CD8-positive, alpha-beta memory T cell (primary cell): ENCODE measurements at places on chromosomes 4 and X.

GRCh38 chrX:68999931-69000330 lies 165.3 kb downstream of the PJA1 start:
- no peak for DNase-seq
- no peak overlapping the region for H3K27ac ChIP-seq
- no peaks in the 10 kb centered on the region for H3K4me1 ChIP-seq
- H3K4me3 ChIP-seq = no peak overlapping the region
- H3K36me3 ChIP-seq = no peaks in the 10 kb centered on the region

DNA sequence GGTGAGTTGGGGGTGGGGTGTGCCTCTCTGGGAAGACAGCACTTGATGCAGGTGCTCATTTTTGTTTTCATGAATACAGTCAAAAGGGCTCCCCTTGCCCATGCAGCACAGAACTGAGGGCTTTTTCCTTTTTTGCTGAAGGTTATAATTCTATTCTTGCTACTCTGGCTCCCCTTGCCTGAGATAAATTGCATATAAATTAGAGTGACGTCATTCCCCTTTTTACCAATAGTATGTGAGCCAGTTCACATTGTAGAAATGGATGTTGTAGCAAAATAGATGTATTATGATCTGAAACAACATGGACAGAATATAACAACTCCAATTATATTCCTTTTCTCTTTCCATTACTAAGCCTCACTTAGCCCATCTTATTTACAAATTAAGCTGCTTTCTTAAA lies 28.4 kb downstream of the CXorf58 start:
- H3K4me3 ChIP-seq = no peak overlapping the region
- no peak overlapping the region for H3K27ac ChIP-seq
- DNase-seq = no peak
- no peaks in the 10 kb centered on the region for H3K27me3 ChIP-seq
- H3K36me3 ChIP-seq = no peaks in the 10 kb centered on the region

DNA sequence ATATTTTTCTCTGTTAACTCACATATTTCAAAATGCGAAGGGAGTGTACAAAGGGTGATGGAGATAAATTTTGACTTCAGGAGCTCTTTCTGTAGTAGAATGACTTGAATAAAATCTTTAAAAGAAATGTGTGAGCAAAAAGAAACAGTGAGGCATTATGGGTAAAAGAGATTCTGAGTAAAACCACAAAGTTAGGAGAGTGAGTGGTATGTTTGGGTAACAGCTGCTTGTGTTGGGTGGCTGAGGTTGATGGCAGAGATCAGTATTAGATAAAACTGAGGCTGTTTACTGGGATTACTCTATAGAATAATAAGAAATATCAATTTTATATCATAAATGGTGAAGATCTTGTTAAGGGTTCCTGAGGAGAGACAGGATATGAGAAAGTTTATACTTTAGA lies 434.2 kb upstream of the AMOT start:
- H3K4me1 ChIP-seq = no peaks in the 10 kb centered on the region
- DNase-seq = no peak
- no peak overlapping the region for H3K27ac ChIP-seq
- no peaks in the 10 kb centered on the region for H3K27me3 ChIP-seq

DNA sequence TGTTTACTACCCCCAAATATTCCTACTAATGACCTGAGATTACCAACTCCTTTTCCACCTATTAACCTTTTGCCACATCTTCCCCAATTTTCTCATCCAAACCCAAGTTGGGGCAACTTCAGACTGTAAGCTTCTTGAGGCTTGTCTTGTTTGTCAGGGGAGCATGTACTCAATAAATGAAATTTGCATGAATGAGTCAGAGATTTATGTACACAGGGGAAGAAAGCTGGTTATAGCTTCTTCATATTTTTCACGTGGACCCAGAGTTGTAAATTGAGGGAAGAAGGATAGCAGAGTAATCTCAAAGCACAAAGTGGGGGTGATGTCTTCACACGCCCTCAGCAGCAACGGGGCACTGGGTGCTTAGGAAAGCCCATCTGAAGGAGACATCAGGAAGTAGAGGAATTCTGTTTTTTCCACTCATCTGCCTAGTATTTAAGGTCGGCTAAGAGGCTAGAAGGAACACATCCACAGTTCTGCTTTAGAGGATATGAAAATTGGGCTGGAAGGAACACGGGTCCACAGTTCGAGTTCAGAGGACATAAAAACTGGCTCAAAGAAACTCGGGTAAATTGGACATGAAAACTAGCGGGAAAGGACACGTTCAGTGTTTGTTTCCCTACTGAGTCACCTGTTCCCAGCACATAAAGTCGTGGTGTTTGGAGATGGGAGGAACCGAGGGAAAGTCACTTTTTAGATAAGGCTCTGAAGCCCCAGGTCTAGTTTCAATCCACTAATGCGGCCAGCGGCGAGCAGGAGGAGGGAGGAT lies 696 bp upstream of the CA5B start:
- no peak for DNase-seq
- H3K4me1 ChIP-seq = peaks cover 17% of the 10 kb centered on the region
- H3K27me3 ChIP-seq = no peaks in the 10 kb centered on the region
- H3K36me3 ChIP-seq = no peaks in the 10 kb centered on the region
- peak overlapping the region; percentile 54 for H3K4me3 ChIP-seq

DNA sequence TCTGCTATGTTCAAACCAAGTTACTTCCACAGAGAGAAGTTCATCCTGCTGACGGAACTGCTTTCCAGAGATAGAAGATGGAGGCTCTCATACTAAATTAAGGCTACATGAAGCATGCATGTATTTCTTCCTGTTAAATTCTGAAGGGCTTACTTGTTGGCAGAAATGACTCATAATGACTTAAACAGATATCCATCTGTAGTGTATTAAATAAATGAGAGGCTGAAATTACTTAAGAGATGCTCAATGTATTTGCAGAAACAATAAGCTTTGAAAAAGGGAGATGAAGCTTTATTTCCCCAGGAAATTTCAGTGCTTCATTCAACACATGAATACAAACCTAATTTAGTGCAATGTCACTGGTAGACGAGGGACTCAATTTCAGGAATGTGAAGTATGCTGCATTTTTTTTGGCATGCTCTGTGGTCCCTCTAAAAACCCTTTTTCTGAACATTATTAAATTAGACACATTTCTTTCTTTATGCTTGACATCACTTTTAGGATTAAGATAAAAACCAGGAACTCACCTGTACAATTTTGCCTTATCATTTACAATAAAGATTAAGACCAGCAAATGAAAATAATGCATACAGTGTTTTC lies 759.1 kb upstream of the POU3F4 start:
- H3K27me3 ChIP-seq = no peaks in the 10 kb centered on the region
- no peak for DNase-seq
- no peaks in the 10 kb centered on the region for H3K4me1 ChIP-seq
- no peak overlapping the region for H3K27ac ChIP-seq
- no peak overlapping the region for H3K4me3 ChIP-seq
- H3K36me3 ChIP-seq = no peaks in the 10 kb centered on the region

DNA sequence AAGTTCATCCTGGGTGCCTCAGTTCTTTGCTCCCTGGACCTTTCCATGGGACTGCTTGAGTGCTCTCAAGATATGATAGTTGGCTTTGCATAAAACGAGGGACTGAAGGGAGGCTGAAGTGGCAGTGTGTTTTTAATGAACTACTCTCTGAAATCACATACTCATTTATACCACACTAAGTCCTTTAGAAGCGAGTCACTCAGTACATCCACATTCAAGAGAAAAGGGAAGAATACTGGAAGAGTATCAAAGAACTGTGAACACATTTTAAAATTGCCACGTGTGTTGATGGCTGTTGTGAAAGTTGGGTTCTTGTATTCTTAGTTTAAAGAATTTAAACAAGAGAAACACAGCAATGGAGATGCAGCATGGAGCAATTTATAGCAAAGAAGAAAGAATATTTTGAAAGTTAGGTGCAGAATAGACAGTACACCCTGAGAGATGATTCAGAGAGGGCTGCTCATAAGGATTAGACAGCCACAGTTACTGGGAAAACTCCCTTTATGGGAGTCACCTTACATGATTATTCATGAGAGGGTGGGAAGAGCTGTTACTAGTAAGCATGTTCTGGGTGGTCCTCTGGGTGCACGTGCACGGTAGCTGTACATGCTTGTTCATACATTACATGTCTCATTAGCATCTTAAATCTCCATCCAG lies 380.7 kb downstream of the ADGRL3 start:
- H3K27ac ChIP-seq = no peak overlapping the region
- no peak for DNase-seq
- H3K36me3 ChIP-seq = no peaks in the 10 kb centered on the region
- no peaks in the 10 kb centered on the region for H3K27me3 ChIP-seq

GRCh38 chr4:65671372-65671771 lies 1.1 kb upstream of the EPHA5 start:
- no peaks in the 10 kb centered on the region for H3K36me3 ChIP-seq
- H3K4me3 ChIP-seq = no peak overlapping the region
- no peaks in the 10 kb centered on the region for H3K27me3 ChIP-seq
- no peaks in the 10 kb centered on the region for H3K4me1 ChIP-seq
- no peak overlapping the region for H3K27ac ChIP-seq

DNA sequence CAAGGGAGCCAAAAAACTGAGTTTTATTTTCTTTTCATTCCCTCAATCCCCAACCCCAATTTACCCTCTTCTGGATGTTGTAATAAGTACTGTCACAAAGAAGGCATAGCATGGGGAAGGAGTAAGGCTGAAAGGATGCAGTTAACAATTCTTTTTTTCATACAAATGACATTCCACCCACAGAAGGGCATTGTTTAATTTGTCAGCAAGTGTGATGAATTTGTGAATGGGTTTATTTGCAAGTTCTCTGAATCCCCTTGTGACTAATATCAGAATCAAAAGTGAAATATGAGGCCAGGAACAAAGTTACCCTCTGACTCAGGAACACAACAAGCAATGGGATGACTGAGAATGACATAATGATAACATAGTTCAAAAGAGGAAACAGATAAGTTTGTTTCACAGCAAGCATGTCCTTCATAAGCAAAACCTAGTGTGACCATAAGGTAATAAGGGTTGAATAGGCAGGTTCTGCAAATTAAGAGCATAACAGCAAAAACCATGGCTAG lies 2.1 kb downstream of the GEMIN8 start:
- no peak for DNase-seq
- H3K36me3 ChIP-seq = no peaks in the 10 kb centered on the region
- H3K4me3 ChIP-seq = no peak overlapping the region

- no peak for DNase-seq
- H3K27ac ChIP-seq = no peak overlapping the region
- H3K36me3 ChIP-seq = no peaks in the 10 kb centered on the region
Observed at GRCh38 chr4:24805067-24805466, 9.7 kb downstream of the SOD3 start.

DNA sequence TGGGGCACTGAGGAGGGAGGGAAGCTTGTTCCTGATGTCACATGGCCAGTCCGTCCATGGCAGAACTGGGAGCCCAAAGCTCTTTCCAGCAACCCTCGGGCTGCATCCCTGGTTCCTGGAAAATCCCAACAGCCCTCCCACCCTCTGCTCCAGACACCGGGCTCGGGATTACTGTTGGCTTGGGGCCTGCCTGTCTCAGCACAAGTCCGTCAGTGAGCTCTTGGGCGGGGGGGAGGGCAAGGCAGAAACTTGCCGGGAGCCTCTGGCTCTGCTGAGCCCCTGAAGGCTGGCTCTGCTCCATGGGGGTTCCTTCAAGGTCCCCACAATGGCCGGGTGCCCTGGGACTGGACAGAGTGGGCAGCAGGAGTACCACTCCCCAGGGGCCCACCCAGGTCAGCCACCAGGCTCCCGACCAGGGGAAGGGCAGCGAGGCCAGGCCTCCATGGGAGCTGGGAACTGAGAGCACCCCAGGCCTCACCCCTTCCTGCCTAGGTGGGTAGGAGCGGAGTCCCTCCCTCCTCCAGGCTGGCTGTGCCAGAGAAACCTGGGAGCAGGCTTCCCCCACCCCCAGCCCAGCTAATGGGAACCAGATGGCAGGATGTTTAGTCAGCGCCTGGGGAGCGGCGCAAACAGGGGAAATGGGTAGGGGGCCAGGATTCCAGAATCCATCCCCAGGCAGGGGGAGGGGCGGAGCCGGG lies 6.4 kb upstream of the HAUS7 start:
- H3K4me1 ChIP-seq = peaks cover 5% of the 10 kb centered on the region
- no peak for DNase-seq
- H3K36me3 ChIP-seq = no peaks in the 10 kb centered on the region

- no peak overlapping the region for H3K27ac ChIP-seq
- H3K4me3 ChIP-seq = no peak overlapping the region
- peaks cover 65% of the 10 kb centered on the region for H3K4me1 ChIP-seq
- DNase-seq = no peak
Observed at GRCh38 chrX:12997906-12998687, 23.2 kb downstream of the TMSB4X start.

- H3K4me1 ChIP-seq = peaks cover 11% of the 10 kb centered on the region
- H3K36me3 ChIP-seq = no peaks in the 10 kb centered on the region
- no peak overlapping the region for H3K4me3 ChIP-seq
- no peak overlapping the region for H3K27ac ChIP-seq
Observed at GRCh38 chr4:4574052-4574451, 32.2 kb upstream of the STX18 start.

DNA sequence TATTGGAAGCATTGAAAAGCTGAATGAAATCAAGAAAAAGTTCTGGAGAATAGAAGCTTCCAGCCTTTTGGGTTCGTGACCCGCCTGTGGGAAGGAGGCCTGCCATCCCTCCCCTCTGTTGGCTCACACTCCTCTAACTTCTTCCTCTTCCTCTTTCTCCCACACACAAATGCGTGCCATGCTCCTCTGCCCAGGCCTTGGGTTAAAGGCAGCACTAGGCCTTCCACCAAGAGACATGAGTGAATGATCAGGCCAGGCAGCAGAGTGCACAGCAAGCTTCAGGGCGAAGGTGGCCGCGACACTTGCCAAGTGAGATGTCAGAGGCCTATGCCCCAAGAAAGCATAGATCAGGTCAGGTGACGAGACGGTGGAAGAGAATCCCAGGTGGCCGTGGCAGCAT lies 38.4 kb downstream of the FAM193A start:
- no peak overlapping the region for H3K4me3 ChIP-seq
- no peak overlapping the region for H3K27ac ChIP-seq
- peaks cover 16% of the 10 kb centered on the region for H3K4me1 ChIP-seq
- no peaks in the 10 kb centered on the region for H3K36me3 ChIP-seq

DNA sequence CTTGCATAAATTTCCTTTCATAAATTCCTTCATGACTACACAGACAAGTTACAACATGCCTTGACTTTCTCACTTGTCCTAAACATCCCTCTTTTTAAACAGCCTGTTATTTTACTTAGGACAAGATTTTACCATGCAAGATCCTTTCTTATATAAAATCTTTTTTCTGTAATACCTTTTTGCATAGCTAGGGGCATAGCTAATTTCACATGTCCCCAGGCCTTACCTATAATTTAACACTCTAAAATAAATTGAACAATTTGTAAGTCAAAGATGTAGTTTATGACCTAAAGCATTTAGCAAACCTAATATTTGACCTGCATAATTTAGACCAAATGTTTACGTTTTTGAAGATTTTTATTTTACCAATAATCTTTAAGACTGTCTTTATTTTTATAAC lies 396.3 kb upstream of the FSTL5 start:
- no peaks in the 10 kb centered on the region for H3K27me3 ChIP-seq
- no peak overlapping the region for H3K27ac ChIP-seq
- H3K4me1 ChIP-seq = no peaks in the 10 kb centered on the region

GRCh38 chrX:93791304-93791703 lies 117.3 kb downstream of the FAM133A start:
- no peak overlapping the region for H3K27ac ChIP-seq
- no peak overlapping the region for H3K4me3 ChIP-seq
- DNase-seq = no peak
- H3K4me1 ChIP-seq = no peaks in the 10 kb centered on the region
- H3K36me3 ChIP-seq = no peaks in the 10 kb centered on the region

GRCh38 chrX:133869270-133869669 lies 116.1 kb downstream of the GPC3 start:
- H3K36me3 ChIP-seq = no peaks in the 10 kb centered on the region
- no peak for DNase-seq
- H3K4me1 ChIP-seq = no peaks in the 10 kb centered on the region
- no peak overlapping the region for H3K27ac ChIP-seq
- no peak overlapping the region for H3K4me3 ChIP-seq
